ENCODE measurements at places on chromosomes 4 and X.

GRCh38 chr4:88584471-88584900 is 7.8 kb upstream of the HERC3 start:
- no peak for DNase-seq

DNA sequence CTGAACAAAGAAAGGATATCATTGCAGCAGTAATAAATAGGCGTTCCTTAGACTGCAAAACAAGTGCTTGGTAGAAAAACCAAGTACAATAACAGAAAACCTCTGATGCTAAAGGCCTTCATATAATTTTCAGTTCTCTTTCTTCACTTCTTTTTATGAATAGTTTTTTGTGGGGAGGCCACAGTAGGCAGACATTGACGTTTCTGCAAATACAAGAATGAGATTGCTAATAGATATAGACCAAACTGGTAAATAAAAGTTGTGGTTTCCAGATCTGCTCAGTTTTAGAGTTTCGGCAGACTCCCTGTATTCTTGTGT is 57.0 kb upstream of the RAP1GDS1 start:
- no peak for DNase-seq

DNA sequence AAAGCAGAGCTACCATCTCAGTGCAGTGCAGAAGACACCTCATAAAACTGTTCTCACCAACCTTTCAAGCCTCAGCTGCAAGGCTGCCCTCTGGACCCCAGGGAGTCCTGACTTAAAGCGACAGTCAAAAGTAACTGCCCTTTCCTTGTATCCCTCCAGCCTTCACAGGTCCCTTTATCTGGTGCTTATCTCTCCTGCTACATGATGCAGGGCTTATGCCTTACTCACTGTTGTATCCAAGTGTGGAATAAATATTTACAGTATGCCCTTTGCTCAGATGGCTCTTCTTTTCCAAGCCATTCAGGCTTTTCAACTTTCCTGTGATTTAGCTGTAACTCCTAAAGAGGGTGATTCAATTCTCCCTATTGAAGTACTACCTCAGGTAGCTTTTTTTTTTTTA is 92.6 kb downstream of the KDR start:
- no peak for DNase-seq

DNA sequence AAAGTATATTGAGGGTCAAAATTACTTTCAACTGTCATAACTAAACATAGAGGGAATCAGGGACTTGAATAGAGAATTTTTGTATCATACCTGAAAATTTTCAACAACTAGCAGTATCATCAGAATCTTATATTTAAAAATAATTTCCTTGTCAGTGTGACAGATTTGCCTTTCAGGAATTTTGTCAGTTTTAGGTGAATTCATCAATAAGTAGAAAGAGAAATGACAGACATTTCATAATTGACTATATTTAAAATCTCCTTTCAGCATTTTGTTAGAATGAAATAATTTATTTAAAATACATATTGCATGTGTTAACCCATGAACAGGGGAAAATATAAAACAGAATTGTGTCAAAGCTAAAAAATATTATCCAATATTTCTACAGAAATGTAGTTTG is 8.6 kb upstream of the PDCL2 start:
- DNase-seq = no peak

GRCh38 chrX:76202471-76202870 is 29.6 kb downstream of the PBDC1 start:
- no peak for DNase-seq

DNA sequence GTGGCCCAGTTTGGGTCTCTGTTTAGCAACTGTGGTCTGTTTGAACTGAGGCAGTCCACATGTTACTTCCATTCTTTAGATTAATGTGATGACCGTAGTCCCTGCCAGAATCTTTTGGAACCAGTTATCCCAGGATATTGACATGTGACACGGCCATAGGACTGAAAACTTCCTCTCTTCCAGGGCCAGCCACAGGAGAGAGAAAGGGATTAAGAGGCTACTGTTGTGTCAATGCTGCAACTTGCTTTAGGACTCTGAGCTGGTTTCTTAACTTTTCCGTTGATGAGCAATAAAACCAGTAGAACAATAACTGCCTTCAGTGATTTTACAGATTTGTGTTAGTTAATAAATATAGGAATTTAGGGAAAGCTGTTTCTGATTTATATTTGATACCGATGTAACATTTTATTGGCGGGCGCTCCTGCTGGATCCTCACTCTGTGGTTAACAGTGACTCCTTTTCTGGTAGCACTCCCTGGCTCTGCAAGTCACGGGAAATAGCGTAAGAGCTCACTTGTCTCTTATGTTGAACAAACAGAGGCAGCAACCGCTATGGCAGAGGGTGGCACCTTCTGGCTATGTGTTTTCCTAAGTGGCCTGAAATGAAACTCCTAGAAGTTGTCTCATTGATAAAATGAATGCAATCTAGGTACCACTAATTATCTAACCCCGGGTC is 2.5 kb downstream of the TENM3 start:
- no peak for DNase-seq

- DNase-seq = no peak
These were observed 338.1 kb downstream of the BCOR start for GRCh38 chrX:39759526-39760224.

DNA sequence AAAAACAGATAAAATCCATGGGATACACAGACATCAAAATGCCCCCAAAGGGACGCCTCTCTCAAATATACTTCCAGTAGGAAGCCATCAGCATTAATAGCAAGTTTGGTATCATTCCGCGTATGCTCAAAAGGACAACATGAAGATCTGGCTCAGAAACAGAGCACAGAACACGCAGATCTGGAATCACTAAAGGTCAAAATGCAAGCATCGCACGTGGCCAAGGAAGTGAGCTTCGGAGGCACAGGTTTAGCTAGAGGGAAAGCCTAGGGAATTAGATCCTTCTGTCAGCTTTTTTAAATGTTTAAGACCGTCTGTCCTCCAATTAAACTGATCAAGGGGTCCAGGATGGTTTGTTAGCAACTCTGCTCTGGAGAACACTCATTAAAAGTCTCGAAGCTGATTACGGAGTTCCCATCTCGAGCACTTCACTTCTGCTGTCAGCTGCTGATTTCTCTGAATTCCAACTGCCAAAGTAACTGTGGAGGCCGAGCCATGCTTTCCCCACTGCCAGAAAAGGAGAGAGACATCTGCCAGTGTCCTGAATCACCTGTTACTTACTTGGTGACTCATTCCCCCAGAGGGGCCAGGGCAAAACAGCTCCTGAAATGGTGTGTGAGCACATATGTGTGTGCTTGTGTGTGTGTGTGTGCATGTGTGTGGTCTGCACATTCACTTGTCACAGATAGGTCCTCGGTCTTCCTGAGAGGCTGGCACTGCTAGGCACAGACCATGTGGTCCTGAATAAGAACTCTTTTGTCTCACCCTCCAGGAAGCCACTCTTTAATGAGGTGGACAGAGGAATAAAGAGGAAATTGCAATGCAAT is 177.7 kb upstream of the PPARGC1A start:
- DNase-seq = peak; percentile 67

All from left forelimb (tissue), 1 donor.